ENCODE measurements at places on chromosomes 11 and 22. TPM values are rescaled to one million over a fixed set of nuclear protein-coding genes. Genes with fewer than 3 reads are reported as not detected.

DNA sequence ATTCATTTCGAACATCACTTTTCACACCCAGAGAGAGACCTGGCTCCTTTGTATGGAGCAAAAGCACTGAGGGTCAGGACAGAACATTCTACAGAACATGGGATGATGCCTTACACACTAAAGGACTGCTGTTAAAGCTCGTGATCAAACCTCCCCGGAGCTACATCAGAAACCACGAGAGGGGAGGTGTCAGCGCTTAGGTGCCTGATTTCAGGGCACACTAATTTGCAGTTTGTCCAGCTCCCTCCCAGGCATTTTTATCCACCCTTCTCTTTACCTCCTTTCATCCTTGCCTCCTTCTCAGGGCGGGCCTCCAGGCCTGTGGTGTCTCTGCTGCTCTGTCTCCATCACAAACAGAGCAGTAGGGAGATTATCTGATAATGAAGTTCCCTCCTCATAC is 127.5 kb downstream of the VPREB1 start:
- H3K27me3 ChIP-seq = peaks cover 14% of the 10 kb centered on the region
- H3K4me1 ChIP-seq = no peaks in the 10 kb centered on the region
- DNase-seq = no peak

GRCh38 chr11:60978546-60979380 is 7.3 kb downstream of the CD6 start:
- no peaks in the 10 kb centered on the region for H3K4me1 ChIP-seq
- H3K27ac ChIP-seq = no peak overlapping the region
- H3K4me3 ChIP-seq = no peak overlapping the region
- peaks cover 10% of the 10 kb centered on the region for H3K27me3 ChIP-seq
- no peak for DNase-seq

- no peak for DNase-seq
- H3K4me1 ChIP-seq = peaks cover 11% of the 10 kb centered on the region
- H3K36me3 ChIP-seq = no peaks in the 10 kb centered on the region
- peak overlapping the region; percentile 21 for H3K27ac ChIP-seq
- H3K27me3 ChIP-seq = no peaks in the 10 kb centered on the region
- H3K4me3 ChIP-seq = no peak overlapping the region
Measured at GRCh38 chr11:88345949-88346348, 8.4 kb upstream of the CTSC start.

GSTT4 gene
- total RNA-seq = not detected

- H3K36me3 ChIP-seq = no peaks in the 10 kb centered on the region
- H3K4me3 ChIP-seq = no peak overlapping the region
- no peak overlapping the region for H3K27ac ChIP-seq
Measured at GRCh38 chr11:57056735-57057134, 68.0 kb downstream of the OR5AK2 start.

DNA sequence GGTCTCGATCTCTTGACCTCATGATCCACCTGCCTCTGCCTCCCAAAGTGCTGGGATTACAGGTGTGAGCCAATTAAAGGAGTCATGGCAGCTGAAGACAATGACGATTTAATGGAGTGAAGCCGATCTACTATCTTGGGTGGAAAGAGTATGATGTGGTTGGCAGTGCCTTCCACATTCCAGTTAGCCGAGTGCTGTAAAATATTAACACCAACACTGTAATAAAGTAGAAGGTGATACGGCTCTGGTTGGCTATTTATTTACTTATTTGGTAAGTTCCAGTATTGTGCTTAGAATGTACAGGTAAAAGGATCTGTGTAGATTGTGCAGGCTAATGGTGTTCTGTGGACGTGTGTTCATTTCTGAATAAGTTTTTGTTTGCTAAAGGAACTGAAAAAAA is 149.6 kb upstream of the MTMR2 start:
- no peaks in the 10 kb centered on the region for H3K27me3 ChIP-seq
- no peak overlapping the region for H3K4me3 ChIP-seq
- peaks cover 31% of the 10 kb centered on the region for H3K4me1 ChIP-seq
- H3K36me3 ChIP-seq = peaks cover 16% of the 10 kb centered on the region
- DNase-seq = no peak

- H3K4me3 ChIP-seq = no peak overlapping the region
- no peak overlapping the region for H3K27ac ChIP-seq
- H3K4me1 ChIP-seq = peaks cover 30% of the 10 kb centered on the region
- no peaks in the 10 kb centered on the region for H3K27me3 ChIP-seq
- DNase-seq = no peak
Measured at GRCh38 chr11:15104166-15104565, 10.6 kb upstream of the INSC start.

DNA sequence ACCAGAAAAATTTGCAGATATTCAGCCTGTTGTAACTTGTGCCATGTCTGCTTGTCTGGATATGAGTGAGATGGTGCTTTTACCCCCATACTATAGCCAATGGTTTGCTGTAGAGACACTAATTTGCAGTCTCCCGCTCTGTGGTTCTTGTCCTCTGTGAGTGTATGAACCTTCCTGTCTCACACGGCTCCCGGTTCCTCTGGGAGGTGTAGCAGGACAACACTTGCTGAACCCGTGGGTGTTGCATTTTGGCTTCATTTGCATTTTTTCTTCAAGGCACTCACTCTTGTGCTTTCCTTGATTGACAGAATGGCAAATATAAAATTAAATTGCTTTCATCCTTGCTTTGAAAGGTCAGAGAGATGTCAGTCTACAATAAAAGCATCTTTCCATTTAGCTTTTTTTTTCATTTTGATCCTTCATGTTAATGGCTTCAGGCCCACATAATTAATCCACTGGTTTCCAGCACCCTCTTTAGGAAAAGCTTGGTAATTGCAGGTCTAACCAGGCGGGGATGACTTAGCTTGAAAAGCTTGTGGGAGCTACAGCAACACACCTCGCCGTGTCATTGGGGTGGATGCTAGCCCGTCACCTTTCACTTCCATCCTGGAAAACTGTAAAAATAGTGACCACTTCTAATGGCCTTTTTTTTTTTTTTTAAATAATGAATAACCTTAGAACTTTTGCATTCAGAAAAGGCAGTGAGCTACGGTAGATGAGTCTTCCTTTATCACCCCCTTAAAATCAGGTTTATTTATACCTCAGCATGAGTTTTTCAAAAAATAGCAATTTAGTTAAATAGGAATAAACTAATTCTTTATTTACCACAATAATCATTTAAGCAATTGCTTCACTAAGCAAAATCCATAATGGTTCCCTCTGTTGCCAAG is 27.4 kb upstream of the ST14 start:
- DNase-seq = peak; percentile 87
- H3K4me1 ChIP-seq = no peaks in the 10 kb centered on the region
- H3K27me3 ChIP-seq = no peaks in the 10 kb centered on the region

- no peaks in the 10 kb centered on the region for H3K27me3 ChIP-seq
- DNase-seq = no peak
- H3K36me3 ChIP-seq = no peaks in the 10 kb centered on the region
- H3K4me1 ChIP-seq = peaks cover 7% of the 10 kb centered on the region
Measured at GRCh38 chr11:36333897-36334296, 37.8 kb downstream of the PRR5L start.

DNA sequence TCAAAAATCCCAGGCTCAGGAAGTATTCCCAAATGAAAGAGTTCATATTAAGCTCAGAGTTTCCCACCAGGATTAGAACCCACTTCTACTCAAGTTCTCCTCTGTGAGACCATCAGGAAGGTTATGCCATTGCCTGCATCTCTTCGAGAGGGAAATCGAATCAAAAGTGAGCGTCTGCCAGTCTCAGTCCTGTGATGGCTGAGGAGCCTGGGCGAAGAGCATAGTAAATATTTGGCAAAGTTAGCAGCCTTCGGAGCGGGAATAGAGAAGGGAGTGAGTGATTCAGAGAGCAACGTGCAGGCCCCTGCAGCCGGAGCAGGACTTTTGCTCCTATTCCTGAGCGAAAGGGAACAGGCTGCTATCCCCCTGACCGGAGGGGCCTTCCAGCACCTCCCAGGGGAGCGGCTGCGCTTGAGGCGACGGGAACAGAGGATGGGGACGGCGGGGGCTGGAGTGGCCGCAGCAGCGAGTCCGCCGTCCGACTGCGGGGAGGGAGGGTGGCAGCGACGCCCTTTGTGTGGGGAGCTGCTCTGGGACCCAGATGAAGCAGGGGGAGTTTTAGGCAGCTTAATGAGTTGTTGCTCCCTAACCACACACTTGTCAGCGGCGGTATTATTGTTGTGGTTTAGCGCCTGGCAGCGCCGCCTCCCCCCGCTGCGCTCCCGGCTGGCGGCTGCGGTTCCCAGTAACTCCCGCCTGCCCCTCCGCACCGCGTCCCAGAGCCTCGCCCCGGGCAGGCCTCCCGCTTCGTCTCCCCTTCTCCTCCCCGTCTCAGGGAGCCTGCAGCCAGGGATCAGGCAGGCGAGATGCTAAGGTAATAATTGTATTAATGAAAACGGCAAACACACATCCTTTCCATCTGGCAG is 21.7 kb upstream of the NRGN start:
- H3K27me3 ChIP-seq = peaks cover 69% of the 10 kb centered on the region
- H3K27ac ChIP-seq = no peak overlapping the region
- peak overlapping the region; percentile 67 for H3K4me3 ChIP-seq
- H3K36me3 ChIP-seq = no peaks in the 10 kb centered on the region
- DNase-seq = peak; percentile 91

RIC3 gene
- not detected for total RNA-seq

CDCA5 gene
- total RNA-seq = 3.3 TPM

- H3K27ac ChIP-seq = peak within 1 kb of the TSS; percentile 58
- H3K36me3 ChIP-seq = no peaks in the 10 kb centered on the region
- DNase-seq = peak; percentile 98
- H3K27me3 ChIP-seq = no peaks in the 10 kb centered on the region
- peak within 1 kb of the TSS; percentile 96 for H3K4me3 ChIP-seq
- H3K4me1 ChIP-seq = peaks cover 9% of the 10 kb centered on the region
Measured at GRCh38 chr11:76860539-76861475, at the start of gene ACER3. Gene ACER3 (plus strand): TSS chr11:76860918. CDS start chr11:76860977, 59 bp downstream.

- no peak overlapping the region for H3K4me3 ChIP-seq
- DNase-seq = peak; percentile 86
- H3K4me1 ChIP-seq = peaks cover 7% of the 10 kb centered on the region
- no peaks in the 10 kb centered on the region for H3K36me3 ChIP-seq
Measured at GRCh38 chr11:44319552-44320288, 9.8 kb upstream of the ALX4 start.

DNA sequence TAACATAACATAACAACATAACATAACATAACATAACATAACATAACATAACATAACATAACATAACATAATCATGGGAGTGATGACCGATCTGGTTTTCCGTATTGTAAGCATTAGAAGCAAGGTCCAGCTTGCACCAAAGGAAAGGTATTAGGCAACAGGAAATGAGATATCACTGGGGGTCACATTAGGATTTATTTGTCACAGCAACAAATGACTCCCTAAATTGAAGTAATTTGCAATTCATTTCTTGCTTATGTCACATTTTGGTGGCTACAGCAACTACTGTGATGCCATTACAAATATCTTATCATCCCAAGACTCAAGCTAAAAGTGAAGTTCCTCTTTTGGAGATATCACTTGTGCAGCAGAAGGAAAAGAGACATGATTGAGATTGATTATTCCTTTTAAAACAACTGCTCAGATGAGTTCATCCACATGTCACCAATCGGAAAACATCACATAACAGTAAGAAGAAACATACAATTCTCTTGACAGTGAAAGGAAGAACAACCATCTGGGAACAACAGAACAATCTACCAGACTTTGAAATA is 1331.1 kb upstream of the RAG2 start:
- no peak for DNase-seq
- no peak overlapping the region for H3K27ac ChIP-seq
- no peaks in the 10 kb centered on the region for H3K4me1 ChIP-seq
- H3K27me3 ChIP-seq = no peaks in the 10 kb centered on the region
- no peak overlapping the region for H3K4me3 ChIP-seq

MFNG gene
- total RNA-seq = 0.72 TPM

GRCh38 chr11:121929581-121929980 is 186.4 kb downstream of the BLID start:
- H3K27me3 ChIP-seq = no peaks in the 10 kb centered on the region
- no peaks in the 10 kb centered on the region for H3K36me3 ChIP-seq
- peak; percentile 72 for DNase-seq
- peak overlapping the region; percentile 72 for H3K4me3 ChIP-seq
- H3K4me1 ChIP-seq = peaks cover 22% of the 10 kb centered on the region

DNA sequence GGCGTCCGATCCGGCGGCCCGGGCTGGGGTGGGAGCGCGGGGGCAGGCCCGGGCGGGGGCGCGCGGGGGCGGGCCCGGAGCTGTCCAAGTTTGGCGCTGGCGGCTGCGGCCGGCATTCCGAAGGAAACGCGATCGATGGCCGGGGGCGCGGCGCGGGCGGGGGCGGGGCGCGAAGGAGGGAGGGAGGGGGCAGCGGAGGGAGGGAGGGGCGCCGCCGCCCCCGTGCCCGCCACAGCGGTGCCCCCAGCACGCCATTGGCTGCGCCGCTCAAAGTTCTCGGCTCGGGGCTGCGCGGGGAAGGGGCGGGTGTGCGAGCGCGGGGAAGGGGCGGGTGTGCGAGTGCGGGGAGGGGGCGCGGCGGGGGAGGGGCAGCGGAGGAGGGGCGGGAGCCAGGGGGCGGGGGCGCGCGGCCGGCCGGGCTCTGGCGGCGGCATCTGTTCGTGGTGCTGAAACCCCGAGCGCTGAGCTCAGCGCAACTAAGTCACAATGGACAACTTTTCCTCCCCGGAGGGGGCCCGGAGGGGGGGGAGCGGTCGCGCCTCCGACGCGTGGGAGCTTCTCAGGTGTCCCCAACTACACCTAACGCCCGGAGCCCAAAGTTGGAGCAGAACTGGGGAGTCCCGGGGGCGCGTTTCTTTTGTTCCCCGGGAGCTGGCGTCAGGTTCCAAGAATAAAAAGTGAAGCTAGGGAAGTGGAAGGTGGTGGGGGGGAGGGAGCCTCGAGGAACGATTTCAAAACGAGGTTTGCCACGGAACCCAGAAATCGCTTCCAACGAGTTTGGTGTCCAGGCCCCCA is 2.2 kb downstream of the PHF21B start:
- peak; percentile 96 for DNase-seq
- no peak overlapping the region for H3K27ac ChIP-seq
- H3K4me1 ChIP-seq = no peaks in the 10 kb centered on the region
- peaks cover 62% of the 10 kb centered on the region for H3K27me3 ChIP-seq

- no peaks in the 10 kb centered on the region for H3K36me3 ChIP-seq
Measured at GRCh38 chr11:7509966-7510365, 3.8 kb upstream of the PPFIBP2 start.

GRCh38 chr11:76806608-76807205 is 23.6 kb downstream of the TSKU start:
- no peak overlapping the region for H3K4me3 ChIP-seq
- H3K36me3 ChIP-seq = no peaks in the 10 kb centered on the region
- peaks cover 34% of the 10 kb centered on the region for H3K4me1 ChIP-seq
- no peak for DNase-seq
- H3K27me3 ChIP-seq = no peaks in the 10 kb centered on the region

CD248 gene
- total RNA-seq = 107 TPM

- peak; percentile 98 for DNase-seq
- H3K27ac ChIP-seq = no peak overlapping the region
- no peaks in the 10 kb centered on the region for H3K36me3 ChIP-seq
- peaks cover 14% of the 10 kb centered on the region for H3K27me3 ChIP-seq
- no peak overlapping the region for H3K4me3 ChIP-seq
Measured at GRCh38 chr11:133947321-133947756, 9.4 kb downstream of the IGSF9B start.

DNA sequence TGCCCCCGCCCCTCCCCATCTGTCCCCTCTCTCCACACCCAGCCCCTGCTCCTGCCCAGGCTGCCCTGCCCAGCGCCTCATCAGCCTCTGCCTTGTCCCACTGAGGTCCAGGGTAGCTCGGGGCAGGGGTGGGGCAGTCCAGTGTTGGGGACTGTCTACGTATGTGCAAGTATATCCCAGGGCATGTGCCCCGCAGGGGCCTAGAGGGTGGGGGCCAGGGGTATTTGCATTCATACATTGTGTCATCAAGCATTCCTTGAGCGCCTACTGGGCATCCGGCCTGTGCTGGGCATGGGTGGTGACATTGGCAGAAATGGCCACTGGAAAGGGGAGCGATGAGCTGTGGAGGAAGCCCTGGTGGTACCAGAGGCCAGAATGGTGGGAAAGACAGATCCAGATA is 17.6 kb upstream of the TAB1 start:
- H3K27ac ChIP-seq = no peak overlapping the region
- H3K36me3 ChIP-seq = no peaks in the 10 kb centered on the region
- H3K4me1 ChIP-seq = no peaks in the 10 kb centered on the region
- H3K27me3 ChIP-seq = peaks cover 3% of the 10 kb centered on the region
- DNase-seq = peak; percentile 8
